Erythroblast (primary cell): ENCODE measurements at places on chromosomes 1 and 21.

DNA sequence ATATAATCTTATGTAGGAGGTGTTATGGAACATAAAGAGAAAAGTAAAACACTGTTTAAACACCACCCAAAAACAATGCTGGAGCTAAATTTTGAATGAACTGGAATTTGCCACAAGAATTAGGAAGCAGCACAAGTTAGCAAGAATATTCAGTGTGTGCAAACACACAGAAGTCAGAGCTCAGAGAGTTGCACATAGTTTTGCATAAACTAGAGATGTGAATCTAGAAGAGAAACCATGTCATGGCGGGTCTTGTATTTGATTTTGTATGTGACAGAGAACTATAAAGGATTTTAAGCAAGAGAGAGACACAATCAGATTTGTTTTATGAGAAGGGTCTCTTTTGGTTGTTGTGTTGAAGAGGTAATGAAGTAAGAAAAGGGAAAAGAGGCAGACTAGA lies 38.2 kb downstream of the SELENOF start:
- DNase-seq: no peak

GRCh38 chr1:156592910-156593660 lies 1.5 kb downstream of the NAXE start:
- no peak for DNase-seq

DNA sequence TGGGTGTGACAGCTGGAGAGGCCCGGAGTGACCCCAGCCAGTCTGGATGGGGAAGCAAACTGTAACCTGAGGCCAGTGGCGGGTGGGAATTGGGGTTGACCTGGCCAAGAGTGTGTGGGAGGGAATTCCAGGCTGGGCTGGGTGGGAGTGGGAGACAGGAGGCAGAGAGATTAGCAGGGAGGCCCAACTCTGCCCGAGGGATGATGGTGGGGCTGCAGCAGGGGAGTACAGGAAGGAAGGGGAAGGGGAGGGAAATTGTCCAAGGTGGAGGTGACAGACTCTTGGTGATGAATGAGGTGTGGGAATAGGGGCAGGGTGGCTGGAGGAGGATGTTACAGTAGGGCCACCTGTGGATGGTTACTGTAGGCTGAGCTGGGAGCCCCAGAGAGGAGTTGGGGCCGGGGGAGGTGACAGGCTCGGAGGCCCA lies 40.4 kb downstream of the HUNK start:
- DNase-seq: no peak

DNA sequence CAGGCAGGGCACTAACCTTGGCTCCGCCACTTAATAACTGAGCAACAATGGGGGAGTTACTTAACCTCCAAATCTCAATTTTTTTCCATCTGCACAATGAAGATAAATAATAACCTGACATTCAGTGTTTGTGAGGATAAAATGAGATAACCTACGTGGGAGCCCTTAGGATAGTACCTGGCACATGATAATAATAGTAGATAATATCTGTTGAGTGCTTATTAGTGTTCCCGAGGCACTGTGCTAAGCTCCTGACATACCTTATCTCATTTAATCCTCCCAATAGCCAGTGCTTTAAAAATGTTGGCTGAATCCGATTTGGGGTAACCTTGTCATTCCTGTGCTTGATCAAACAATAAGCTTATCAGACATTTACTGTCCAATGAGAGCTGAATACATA lies 128.7 kb upstream of the UBE2U start:
- DNase-seq: no peak

- no peak for DNase-seq
Measured at GRCh38 chr1:15739745-15740144, 2.6 kb upstream of the TMEM82 start.

GRCh38 chr1:212284332-212284743 lies 872 bp upstream of the PPP2R5A start:
- no peak for DNase-seq

DNA sequence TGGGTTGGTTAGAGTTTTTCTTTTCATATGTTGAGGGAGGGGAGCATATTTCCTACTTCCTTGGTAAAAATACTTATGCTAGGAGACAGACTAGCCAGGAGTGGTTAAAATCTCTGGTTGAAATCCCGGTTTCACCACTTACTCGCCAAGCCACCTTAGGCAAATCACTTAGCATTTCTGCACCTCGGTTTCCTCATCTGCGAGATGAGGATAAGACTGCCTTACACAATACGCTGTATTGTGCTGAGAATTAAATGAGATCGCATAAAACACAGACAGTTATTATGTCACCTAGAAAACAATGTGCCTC lies 1.4 kb downstream of the IFFO2 start:
- no peak for DNase-seq

- no peak for DNase-seq
Measured at GRCh38 chr1:47624531-47624930, 186.7 kb downstream of the FOXD2 start.

DNA sequence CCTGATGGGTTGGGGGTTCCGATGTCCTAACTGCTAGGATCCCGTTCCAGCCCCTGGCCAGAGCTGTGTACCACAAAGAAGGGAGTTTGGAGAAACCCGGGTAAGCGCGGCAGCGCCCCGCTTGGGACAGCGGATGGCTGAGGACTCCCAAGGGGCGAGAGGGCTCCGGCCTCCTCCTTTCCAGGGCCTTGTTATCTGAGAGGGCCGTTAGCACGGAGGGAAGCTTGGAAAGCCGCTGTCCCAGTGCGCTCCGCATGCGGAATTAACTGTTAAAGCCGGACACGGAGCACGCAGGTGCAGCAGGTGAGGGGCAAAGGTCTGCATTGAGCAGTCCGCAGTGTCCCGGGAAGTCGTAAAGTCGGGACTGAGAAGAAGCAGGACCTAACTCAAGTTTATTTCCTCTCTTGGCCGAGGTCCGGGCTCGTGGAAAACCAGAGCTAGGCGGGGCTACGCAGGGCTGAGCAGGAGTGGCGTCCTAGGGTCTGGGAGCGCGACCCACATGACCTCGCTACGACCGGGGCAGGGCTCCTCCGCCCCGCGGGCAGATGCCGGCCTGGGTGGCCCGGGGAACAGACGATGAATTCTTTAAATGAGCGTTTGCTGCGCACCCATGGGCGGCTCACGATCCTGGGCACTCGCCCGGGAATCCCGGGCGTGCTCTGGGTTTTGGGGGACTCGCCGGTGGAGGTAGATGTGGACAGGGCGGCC lies 4.5 kb downstream of the LHX4 start:
- no peak for DNase-seq

DNA sequence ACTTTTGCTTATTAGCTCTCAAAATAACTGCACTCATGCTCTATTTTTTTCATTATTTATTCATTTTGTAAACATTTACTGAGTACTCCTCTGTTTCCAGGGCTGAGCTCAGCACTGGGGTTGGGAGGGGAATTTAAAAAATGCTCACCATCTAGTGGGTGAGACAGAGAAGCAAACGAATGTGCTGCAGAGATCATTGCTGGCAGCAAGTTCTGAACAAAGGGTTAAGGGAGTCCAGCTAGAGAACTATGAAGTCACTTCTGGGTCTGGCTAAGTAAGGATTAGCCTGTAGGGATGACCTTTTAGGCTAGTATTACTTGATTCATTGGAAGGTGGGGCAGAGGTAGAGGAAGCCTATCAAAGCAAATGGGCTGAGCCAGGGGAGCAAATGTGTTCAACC lies 99.1 kb upstream of the ZNF644 start:
- no peak for DNase-seq

DNA sequence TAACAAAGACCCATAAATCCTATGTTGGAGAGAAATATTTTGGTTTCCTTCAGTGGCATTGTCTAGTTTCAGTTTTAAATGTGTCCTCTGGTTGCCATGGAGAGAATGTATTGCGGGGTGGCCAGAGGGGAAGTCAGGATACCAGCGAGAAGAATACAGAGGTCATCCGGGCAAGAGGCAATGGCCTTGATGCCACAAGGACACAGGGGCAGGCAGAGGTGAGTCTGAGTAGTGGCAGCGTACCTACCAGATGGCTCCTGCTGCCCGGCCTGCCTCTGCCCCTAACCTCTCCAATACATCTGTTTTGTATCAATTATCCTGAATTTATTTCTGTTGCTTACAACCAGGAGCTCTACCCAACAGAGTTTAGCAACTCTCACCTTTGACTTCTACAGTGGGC lies 14.9 kb downstream of the KLHDC7A start:
- DNase-seq: no peak

GRCh38 chr1:108036796-108037562 lies 72.0 kb upstream of the VAV3 start:
- DNase-seq: no peak

GRCh38 chr1:24309762-24310485 lies 9.2 kb upstream of the GRHL3 start:
- DNase-seq: no peak

- DNase-seq: no peak
Measured at GRCh38 chr1:209839875-209840546, 12.2 kb downstream of the UTP25 start.

DNA sequence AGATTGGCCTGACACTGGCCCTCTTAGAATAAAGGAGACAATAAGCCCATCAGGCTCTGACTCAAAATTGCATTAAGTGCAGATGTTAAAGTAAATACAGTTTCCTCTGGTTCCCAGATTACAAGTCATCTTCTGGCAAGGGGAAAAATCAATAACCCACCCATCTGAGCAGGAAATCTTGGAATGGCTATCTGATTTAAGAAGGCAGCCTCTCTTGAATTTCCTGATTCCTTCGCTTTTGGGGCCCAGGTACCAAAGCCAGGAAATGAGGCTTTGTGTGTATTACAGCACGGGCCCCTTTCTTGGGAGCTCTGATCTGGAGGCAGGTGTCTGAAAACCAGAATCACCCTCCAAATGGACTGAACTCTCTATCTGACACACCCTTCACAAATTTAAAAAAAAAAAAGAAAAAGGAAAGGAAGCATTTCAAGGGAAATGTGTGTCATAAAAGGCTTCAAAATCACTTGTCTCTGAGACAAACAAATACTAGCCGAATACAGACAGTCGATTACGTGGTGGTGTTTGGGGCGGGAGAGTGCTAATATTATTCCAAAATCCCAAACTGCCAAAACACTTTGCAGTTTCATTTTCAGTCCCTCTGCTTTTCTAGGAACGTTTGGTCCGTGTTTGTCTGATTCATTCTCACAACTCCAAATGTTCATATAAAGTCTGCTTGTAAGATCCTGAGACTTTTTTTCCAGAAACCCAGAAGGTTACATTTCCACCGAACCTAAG lies 240.9 kb upstream of the CAMK1G start:
- DNase-seq: no peak

DNA sequence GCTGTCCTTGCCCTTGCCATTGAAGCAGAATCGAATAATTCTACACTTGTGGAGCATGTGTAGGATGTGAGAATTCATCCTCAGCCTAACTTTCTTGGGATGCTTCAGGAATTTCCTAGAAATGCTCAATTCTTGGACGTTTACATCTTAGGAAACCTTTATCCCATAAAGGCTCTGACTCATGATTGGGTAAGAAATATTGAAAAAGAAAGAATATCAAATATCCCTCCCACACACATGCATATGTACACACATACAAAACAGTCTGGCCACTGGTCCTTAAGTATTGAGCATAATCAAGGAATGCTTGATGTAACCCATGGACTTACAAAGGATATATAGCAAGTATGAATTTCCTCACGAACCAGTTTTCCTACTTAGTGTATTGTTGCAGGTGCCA lies 83.9 kb upstream of the IPO9 start:
- DNase-seq: no peak

DNA sequence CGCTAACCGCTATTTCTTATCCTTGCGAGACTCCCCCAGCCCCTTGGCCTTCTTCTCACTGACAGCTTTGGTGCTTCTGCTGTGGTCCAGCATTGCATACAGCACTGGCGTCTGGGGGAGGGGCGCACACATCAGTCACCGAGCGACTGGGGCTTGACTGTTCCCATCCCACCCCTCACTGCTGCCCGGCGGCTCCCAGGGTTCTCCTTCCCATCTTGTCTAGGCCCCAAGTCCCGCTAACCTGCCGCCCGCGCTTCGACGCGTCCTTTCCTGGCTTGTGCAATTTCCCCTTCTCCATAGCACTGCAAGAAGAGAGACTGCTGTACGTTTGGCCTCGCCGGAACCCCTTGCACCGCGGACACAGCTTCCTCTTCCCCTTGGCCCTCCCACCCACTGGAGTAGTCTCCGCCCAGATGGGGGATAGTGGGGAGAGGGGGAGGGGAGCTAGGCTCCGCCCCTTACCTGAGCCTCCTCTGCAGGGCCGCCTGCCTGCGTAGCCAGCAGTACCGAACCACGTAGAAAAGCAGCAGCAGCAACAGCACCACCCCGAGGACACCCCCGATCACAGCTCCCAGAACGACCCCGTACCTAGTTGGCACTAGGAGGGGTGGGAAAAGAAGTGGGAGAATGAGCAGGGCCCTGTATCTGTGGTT lies 3.8 kb downstream of the MPZ start:
- DNase-seq: peak; percentile 64

DNA sequence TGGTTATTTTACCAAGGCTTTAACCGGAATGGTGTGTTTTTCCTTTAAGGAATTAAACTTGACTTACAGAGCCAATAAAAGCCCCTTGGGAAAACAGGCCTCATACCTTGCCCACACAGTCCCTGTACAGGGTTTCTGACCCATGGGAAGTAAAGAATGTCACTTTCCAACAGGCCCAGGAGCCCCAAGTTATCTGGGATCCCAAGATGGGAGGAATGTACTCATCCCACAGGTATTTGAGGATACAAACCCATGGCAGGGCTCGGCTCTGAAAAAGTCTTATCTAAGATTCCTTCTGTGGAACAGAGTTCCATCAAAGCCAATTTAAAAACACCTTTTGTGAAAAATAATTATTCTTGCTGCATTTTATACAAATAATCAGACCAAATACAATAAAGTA lies 15.3 kb upstream of the COX20 start:
- no peak for DNase-seq

GRCh38 chr1:198776602-198777029 lies 137.8 kb downstream of the PTPRC start:
- DNase-seq: no peak

DNA sequence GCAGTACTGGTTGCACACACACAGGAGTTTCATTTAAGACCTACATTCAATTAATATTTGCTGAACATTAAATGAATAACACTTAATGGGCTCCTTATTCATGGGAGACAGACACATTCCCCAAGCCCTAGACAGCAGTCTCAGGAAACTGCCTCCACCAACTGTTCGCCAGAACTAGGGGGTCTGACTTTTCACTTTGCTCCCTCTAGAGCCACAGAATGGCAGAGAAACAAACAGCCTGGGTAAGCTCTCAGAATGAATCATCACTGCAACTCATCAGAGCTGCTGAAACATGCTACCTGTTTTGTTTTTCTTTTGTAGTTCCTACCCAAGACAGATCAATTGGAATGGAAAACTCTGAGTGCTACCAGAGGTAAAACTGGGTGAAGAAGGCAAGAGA lies 31.7 kb downstream of the ELK4 start:
- DNase-seq: no peak
